Small intestine (tissue), 16 donors: ENCODE measurements at places on chromosomes 4 and X. TPM values are rescaled to one million over a fixed set of nuclear protein-coding genes. Genes with fewer than 3 reads are reported as not detected.

Gene HPF1
- polyA plus RNA-seq, result 22.7 TPM

Gene NBDY
- 39.6 TPM for polyA plus RNA-seq

DNA sequence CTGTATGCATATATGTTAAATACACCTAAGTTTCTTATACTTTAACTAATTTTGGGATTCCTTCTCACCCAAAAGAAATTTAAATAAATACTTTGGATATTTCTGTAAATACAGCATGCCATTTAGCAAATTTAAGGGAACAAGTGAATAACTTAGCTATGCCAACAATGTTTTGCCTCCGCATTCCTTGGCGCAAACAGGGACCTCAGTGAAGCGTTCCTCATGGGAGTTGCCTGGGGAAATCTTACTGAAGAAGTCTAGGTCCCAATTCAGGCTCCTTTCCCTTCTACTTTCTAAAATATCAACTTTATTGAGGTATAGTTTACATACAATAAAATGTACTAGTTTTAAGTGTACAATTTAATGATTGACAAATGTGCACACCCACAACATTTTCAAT lies 25.0 kb downstream of the COL4A5 start:
- DNase-seq, result no peak

DNA sequence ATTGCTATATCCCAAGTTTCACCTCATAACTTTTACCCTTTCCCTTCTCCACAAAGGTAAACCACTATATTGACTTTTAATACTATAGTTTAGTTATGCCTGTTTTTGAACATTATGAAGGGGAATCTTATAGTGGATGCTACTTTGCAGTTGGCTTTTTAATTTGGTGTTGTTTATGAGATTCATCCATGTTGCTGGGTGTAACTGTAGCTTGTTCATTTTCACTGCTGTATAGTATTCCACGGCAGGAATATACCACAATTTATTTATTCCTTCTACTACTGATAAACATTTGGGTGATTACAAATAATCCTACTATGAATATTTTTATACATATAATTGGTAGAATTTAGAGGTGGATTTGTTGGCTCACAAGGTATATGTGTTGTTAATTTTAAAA lies 88.4 kb upstream of the NALF2 start:
- no peak for DNase-seq

- no peak for DNase-seq
These were observed 222.6 kb downstream of the ENOX2 start for GRCh38 chrX:130680164-130681035.

GRCh38 chrX:2694914-2695267 lies 3.8 kb downstream of the CD99 start:
- DNase-seq, result no peak

DNA sequence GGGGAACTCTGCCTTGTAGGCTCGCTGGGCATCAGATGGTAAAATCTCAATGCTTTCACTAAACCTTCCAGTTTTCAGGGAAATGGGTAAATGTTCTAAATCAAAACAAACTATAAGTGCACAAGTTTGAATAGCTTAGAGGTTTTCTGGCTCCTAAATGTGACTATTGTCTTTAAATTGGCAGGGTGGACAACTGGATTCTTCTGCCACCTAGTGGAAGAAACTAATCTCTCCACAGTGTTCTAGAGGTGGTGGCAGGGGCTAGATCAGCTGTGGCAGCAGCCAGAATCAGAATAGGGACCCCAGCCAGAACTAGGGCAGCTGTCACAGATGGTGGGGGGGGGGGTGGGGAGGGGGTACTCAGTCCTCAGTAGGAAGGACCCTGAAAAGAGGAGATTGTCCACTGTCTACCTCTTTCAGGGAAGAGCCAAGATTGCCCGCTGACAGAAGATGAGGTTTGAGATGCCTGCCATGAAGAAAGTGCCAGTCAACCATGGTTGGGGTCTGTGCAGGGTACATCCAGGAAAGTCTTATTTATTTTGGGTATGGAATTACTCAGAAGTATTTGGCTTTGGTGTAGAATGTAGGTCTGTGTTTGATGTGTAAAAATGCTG lies 201.4 kb downstream of the CCNG2 start:
- peak; percentile 51 for DNase-seq

DNA sequence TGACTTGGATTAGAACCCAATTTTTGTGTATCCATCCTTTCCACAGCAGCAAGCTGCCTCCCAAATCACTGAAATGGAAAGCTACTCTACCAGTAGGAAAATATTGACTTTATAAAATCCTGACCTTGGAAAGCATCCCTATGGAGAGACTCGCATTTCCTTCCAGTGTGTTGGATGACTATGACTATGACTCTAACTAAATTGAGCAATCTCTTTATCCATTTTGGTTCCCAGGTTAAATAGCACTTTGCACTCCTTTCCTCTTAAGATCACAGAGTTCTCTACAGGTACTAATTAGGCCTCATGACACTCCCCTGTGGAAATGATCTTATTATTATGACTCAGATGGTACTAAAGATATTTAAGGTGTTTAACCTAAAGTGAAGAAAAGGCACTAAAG lies 431.8 kb downstream of the PPARGC1A start:
- DNase-seq, result no peak

DNA sequence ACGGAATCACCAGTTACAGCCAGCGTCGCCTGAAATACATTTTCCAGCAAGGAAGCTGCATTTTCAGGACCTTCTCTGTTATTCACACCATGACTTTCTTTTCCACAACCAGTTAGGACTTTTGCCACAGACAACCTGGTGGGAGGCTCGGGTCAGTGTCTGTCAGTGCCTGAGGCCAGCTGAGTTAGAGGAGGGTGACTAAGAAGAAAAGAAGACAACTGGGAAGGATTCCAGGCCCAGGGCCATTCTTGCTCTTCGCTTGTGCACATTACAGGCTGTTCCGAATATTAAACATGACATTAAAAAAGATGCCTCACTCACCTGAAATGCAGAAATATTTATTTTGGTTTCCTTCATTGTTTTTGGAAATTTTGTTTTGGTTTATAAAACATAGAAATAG lies 21.4 kb upstream of the CENPU start:
- DNase-seq, result no peak

DNA sequence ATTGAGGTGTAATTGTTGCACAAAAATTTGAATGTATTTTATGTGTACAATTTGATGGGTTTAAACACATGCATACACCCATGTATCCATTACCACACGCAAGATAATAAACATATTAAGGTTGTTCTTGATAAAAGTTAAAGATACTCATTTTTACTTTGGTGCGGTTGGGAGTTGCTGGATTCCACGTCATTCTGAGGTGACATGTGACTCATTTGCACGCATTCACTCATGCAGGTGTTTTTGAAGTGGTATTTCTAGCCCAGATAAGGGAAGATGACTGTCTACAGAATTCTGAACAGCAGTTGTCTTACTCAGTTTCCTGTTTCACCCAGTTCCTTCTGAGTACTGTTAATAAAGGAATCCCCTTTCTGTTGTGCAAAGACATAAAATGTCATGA lies 142.0 kb downstream of the RTL3 start:
- no peak for DNase-seq

DNA sequence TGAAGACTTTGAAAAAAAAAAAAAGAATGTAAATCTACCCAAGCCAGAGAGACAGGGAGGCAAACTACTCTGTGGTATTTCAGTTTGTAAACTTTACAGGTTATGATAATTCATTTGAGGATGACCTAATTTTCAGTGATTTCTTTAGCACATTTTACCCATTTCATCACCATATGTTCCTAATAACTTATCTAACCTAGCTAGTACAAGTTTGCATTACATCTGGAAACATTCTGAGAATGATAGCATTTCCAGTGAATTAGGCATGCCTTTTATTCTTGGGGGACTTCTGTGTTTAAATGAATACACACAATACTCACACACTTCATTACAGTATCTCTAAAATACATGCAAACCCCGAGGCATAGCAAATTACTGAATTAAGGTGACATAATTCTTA lies 1055.5 kb downstream of the PCDH18 start:
- DNase-seq, result no peak

DNA sequence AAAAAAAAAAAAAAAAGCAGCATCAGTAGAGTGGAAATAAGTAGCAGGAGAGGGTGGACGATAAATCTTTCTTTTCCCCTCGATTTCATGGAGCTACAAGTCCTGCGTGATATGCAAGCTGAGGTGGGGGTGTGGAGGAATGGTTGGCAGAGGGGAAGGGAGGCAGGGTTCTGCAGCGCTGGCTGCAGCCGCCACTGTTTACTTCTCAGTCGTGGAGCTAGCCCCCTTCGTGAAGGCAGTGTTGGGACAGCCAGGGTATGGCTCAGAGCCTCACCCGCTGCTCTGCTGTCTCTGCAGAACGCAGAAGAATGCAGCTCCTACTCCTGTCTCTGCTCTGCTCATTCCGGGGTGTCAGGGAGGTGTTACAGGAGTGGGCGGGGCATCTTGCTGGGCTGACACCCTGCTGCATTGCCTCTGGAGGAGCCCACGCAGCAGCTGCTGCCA lies 140.6 kb downstream of the GPM6A start:
- no peak for DNase-seq

DNA sequence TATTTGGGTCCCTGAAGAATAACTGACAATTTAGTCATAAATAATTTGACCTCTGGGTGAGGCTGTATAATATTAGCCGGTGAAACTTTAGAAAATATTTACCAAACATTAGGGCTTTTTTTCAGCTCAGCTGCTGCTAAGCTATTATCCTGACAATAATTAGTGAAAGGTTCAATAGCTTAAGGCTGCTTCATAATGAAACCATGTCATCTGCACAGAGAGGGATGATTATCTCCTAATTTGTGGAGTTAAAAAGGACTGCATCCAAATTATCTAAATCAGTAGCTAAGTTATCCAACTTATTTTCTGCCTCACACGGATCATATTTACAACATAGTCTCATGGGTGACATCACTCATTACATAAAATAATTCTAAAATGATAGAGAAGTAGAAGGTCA lies 1249.8 kb downstream of the RAPGEF2 start:
- no peak for DNase-seq

- no peak for DNase-seq
These were observed 443.9 kb downstream of the INPP4B start for GRCh38 chr4:142402156-142402555.
